ENCODE measurements at places on chromosomes 4 and X.

- no peak for DNase-seq
Measured at GRCh38 chrX:111492085-111492484, 19.4 kb upstream of the SERTM2 start.

DNA sequence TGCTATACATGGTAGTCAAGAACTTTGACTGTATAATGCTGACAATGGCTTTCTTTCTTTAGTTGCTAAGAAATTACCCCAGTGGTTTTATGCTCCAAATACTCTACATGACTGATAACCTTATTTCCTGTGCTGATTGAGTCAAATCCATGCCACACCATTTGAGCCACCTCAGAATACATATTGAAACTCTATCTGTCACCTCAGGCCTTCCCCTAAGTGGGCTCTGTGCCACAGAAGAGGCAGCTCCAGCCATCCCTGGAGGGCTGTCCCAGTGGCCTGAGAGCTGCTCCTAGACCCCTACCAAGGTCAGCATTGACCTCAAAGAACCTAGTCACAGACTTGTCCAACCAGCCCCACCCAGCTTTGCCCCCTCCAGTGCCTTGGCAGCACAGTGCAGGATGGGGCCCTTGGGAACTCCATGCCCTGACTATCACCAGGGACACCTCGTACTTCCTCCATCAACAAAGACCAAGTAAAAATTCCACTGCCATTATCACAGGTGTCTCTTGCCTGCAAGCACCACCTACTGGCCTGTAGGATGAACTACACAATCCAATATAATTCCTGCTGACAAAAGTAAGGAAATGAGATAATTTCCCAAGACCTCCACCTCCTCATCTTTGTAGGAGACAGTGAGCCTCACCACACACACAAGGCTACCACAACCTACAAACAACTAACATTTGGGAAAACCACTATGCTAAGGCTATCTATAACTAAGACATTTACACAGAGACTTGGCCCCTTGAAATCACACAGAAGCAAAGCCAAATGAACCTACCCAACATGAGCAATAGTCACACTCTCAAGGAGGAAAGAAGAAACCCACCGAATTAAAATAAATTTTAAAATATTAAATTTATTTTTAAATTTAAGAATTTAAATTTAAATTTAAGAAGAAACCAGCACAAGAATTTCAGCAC is 239.9 kb downstream of the NKX6-1 start:
- DNase-seq: no peak

- DNase-seq: no peak
Measured at GRCh38 chrX:19291086-19291485, 52.6 kb upstream of the PDHA1 start.

DNA sequence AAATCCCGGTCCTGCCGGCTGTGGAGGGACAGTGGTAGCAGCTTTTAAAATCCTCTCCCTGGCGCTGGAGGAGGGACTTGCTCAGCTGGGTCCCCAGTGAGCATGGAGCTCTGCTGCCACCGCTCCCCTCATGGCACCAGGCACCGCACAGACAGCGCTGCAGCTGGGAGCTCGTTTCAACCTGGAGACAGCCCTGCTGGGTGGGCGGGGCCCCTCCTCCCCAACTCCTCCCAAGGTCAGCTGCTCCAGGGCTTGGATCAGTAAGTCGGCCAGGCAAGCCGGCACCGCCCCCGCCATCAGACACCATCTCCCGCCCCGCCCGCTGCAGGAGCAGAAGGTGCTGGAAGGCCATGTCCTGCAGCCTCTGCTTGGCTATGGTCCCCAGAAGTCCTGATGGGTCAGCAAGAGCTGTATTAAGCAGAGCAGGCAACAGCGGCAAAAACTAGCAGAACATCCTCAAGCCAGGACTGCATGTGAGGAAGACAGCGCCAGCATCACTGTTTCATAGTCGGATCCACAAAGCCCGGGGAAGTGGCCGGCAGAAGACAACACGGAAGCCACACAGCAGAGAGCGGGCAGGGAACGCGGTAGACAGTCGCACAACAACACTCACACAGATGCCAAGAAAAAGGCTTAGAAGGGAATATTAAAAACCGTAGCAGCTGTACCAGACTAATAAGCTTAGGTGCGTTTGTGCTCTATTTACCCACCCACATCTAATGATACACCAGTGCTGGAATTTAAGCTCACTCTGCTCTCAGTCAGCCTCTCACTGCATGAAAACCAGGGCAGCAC is 16.2 kb downstream of the ZFYVE28 start:
- no peak for DNase-seq

DNA sequence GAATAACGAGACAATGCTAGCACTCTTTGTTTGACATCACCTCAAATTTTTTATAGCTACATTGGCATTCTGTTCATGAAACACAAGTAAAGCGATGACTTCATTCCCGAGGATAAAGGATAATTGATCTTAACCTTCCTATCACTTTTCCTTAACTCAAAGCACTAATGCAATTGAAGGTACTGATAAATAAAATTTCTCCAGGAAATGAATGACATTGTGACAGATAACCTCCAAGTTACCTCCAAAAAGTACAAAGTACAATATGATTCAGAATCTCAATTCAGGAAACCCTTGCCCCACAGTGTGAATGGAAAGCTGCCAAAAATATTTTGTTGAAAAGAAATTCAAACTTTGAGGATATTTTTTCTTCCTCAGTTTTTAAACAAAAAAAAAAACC is 1.8 kb downstream of the PRSS12 start:
- no peak for DNase-seq

- no peak for DNase-seq
Measured at GRCh38 chrX:31464306-31464915, 392.6 kb upstream of the FTHL17 start.

- peak; percentile 36 for DNase-seq
Measured at GRCh38 chr4:76067652-76068286, 6.7 kb upstream of the ART3 start.

GRCh38 chr4:20528508-20528907 is 171.8 kb upstream of the PACRGL start:
- no peak for DNase-seq

DNA sequence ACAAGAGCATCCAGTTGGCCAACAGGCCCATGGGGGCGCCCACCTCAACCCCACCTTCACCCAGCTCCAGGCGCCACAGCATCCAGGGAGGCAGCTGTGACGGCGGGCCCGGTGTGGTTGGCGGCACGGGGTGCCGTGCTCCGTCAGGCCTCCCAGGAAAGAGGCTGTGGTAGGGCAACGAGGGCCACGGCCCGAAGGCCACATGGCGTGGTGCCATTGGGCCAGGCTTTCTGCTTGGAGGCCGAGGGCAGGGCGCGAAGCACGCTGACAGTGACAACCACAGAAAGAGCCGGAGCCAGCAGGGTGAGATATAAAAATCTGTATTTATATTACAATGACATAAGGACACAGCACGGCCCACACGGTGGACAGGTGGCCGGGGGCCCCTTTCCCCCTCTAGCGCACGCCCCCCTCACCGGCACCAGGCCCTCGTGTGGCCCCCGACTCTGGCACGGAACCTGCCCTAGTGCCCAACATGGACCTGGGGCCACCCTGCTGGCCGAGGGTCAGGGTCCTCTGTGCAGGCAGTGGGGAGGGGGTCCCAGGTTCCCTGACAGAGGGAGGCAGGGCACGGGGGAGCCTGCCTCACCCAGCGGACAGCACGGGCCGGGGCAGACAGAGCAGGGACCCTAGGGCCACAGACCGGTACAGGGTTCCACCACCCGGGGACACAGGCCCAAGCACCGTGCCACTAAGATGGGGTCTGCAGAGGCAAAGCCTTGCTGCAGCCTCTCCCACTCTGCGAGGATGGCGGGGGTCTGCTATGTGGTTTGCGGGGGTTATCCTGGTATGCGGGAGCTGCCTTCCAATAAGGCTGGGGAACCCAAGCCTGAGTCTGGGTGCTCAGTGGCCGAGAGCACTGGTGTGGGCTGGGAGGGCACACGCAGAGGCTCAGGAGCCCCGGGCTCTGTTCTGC is 5.5 kb upstream of the HAUS3 start:
- DNase-seq: no peak

GRCh38 chrX:10502961-10503360 is 117.4 kb downstream of the MID1 start:
- DNase-seq: no peak

DNA sequence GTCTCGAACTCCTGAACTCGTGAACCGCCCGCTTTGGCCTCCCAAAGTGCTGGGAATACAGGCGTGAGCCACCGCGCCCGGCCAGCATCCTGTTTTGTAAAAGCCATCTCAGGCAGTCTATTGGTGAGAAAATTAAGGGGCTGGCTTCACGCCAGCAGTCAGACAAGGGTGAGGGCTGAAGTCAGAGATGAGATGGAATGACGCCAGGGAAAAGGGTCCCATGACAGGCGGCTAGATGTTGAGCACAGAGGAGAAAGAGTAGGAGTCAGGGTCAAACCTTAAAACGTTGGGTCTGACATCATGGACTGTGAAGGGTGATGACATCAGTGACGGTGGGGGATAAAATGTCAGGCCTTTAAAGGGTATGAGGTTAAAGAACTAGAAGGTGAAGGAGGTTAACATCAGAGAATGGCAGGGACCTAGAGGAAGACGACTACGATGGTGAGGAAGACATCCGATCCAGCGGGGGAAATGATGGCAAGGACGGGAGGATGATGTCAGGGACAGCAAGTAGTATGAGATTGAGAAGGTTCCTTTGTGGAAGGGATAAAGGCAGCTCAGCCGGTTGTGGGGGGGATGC is 504 bp upstream of the RBM3 start:
- DNase-seq: no peak

- DNase-seq: no peak
Measured at GRCh38 chrX:19887911-19888879, 795 bp upstream of the SH3KBP1 start.

DNA sequence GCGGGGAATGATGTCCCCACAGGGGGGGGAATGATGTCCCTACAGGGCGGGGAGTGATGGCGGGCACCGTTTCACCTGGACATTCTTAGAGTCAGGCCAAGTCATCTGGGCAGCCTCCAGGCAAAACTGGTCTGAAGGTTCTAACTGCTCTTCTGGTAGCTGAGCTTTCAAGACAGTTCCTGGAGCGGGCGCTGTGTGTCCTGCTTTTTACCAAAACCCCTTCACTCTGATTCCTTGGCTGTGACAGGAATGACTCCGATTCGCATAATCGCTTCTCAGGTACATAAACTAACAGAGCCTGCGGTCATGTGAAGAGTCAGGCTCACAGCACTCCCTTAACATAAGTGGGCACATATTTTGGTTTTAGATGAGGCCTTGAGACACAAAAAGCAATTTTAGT is 836.0 kb downstream of the TRIML1 start:
- DNase-seq: no peak

GRCh38 chrX:115894087-115894486 is 276.5 kb upstream of the AGTR2 start:
- no peak for DNase-seq

DNA sequence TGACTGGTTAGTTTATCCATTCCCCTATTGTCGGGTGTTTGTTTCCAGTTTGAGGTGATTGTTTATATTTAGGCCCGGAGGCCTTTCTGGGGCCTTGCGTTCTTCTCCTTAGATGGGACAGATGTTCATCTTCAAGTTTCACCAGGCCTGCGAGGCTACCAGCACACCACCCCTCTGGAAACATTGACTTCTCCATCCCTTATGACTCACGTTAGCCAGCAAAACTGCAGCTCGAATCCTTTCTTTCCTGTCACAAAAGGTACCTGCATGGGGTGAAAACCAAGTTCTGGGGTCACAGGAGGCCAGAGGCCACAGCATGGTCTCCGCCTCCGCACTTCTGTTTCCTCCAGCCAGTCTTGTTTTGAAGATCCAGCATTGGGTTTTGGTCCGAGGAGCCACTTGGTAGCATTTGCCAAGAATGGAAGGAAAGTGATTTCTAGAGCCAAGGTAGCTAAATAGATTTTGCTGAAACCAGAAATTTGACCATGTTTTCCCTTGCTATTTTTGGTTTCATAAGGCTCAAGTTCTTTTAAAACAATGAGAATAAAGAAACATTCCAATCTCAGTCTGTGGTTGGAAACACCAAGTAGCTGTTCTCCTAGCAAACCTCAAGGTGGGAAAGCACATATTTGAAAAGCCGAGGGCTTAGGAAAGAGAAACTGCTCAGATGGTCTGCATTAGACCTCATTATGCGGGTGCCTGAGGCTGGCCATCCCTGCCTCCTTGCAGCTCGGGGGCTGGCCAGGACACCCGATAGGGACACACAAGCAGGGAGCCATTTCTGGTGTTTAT is 5.6 kb downstream of the NYX start:
- no peak for DNase-seq

DNA sequence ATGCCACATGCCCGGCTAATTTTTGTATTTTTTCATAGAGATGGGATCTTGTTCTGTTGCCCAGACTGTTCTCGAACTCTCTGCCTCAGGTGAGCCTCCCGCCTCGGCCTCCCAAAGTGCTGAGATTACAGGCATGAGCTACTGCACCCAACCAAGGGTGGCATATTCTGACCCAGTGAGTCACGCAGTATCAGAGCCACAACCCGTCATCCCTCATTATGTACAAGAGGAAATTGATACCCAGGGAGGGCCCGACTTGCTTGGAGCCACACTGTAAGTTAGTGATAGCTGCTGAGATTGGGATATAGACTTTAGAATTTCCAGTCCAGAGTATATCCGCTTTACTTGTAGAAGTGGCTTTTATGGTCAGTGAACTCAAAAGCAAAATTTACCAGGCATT is 14.6 kb downstream of the CCKAR start:
- no peak for DNase-seq

DNA sequence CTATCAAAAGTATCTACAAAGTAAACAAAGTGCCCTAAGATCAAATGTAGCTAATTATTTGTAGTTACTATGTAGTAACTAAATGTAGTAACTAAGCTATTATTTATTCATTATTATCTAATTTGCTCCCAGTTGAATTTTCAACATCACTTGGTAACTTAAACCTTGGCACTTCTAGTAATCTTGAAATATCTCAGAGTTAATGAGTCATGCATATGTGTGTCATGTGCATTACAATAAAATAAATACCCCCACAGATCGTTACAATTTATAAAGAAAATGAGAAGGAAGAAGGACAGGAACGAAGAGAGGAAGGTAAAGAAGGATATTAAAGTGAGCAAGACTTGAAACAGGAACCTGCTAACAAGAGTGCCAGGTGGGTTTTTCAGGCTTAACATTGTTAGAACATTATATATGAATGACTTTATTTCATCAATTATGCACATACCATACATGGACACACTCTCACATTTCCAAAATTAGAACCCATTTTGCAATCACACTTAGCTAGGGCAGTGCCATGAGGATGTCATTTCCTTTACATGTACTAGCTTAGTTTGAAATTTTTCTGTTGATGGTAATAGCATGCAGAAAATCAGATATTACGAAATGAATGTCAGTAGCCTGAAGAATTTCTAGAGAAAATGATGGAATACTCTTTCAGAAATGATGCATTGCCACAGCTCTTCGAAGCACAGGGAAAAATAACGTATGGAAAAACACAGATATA is 1670.4 kb upstream of the AGA start:
- DNase-seq: no peak

Data from activated naive CD4-positive, alpha-beta T cell (primary cell).